ENCODE measurements at places on chromosomes 16 and 17. TPM values are rescaled to one million over a fixed set of nuclear protein-coding genes. Genes with fewer than 3 reads are reported as not detected.

DNA sequence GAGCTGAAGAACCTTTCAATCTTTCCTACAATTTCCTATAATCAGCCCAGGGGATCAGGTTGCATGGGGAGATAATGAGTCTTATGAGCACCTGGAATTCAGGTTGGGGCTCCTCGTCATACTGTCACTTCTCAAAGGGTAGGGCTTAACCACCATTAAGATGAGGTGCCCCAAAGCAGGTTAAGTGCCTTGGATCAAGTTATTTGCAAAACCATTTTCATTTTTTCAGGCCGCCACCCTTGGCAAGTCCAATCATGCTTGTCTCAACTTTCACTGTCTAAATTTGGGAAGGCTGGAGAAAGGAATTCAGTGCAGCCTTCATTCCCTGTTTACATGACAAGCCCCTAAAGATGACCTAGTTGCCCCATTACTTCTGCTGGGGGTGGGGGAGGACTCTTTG lies 44.9 kb upstream of the TANGO6 start:
- no peak for DNase-seq
- no peak overlapping the region for H3K27ac ChIP-seq
- no peak overlapping the region for H3K4me3 ChIP-seq
- no peaks in the 10 kb centered on the region for H3K4me1 ChIP-seq
- peaks cover 2% of the 10 kb centered on the region for H3K27me3 ChIP-seq

Gene MT4
- total RNA-seq, result not detected

Gene ADGRG3
- not detected for total RNA-seq

DNA sequence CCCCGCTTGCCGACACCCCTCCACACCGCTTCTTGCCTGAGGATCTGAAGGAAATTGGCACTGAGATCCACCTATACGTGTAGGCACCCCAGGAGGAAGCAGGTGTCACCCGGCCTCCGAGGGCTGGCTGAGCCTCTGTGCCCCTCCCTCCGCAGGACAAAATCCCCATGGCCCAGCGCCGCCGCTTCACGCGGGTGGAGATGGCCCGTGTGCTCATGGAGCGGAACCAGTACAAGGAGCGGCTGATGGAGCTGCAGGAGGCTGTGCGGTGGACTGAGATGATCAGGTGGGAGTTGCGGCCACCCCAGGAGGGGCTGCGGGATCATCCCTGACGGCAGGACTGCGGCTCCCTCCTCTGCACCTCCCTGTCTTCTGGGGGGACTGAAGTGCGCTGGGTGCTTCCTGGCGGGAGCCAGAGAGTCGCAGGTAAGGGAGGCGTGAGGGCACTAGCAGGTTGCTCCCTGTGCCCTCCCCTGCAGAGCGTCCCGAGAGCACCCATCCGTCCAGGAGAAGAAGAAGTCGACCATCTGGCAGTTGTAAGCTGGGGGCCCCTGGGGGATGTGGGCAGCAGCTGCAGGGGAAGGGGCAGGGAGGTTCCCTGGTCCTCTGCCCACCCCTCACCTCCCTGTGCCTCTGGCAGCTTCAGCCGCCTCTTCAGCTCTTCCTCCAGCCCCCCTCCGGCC lies 9.0 kb downstream of the NME3 start:
- no peaks in the 10 kb centered on the region for H3K36me3 ChIP-seq
- no peaks in the 10 kb centered on the region for H3K4me1 ChIP-seq
- DNase-seq, result no peak
- H3K27ac ChIP-seq, result no peak overlapping the region
- H3K27me3 ChIP-seq, result no peaks in the 10 kb centered on the region
- no peak overlapping the region for H3K4me3 ChIP-seq

- H3K27me3 ChIP-seq, result no peaks in the 10 kb centered on the region
- H3K4me3 ChIP-seq, result no peak overlapping the region
- no peaks in the 10 kb centered on the region for H3K36me3 ChIP-seq
- H3K27ac ChIP-seq, result no peak overlapping the region
- no peak for DNase-seq
Observed at GRCh38 chr16:6698548-6698947, 634.1 kb upstream of the RBFOX1 start.

DNA sequence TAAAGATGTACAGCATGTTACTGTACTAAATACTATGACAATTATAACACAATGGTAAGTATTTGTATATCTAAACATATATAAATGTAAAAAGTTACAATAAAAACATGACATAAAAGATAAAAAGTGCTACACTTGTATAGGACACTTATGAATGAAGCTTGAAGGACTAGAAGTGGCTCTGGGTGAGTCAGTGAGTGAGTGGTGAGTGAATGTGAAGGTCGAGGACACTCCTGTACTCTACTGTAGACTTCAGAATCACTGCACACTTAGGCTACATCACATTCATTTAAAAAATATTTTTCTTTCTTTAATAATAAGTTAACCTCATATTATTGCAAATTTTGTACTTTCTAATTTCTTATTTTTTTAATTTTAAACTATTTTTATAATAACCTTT lies 1476.7 kb upstream of the CDH8 start:
- no peak overlapping the region for H3K27ac ChIP-seq
- H3K4me1 ChIP-seq, result no peaks in the 10 kb centered on the region
- H3K27me3 ChIP-seq, result no peaks in the 10 kb centered on the region
- no peaks in the 10 kb centered on the region for H3K36me3 ChIP-seq

GRCh38 chr17:45091778-45092425 lies 30.8 kb downstream of the NMT1 start:
- peak overlapping the region; percentile 96 for H3K27ac ChIP-seq
- no peak overlapping the region for H3K4me3 ChIP-seq
- H3K27me3 ChIP-seq, result no peaks in the 10 kb centered on the region
- H3K4me1 ChIP-seq, result peaks cover 53% of the 10 kb centered on the region

Data from GM23248 (cell line).